CD4-positive, alpha-beta T cell treated with Interferon gamma for 1 hour (primary cell): ENCODE measurements at places on chromosomes 11 and 22.

DNA sequence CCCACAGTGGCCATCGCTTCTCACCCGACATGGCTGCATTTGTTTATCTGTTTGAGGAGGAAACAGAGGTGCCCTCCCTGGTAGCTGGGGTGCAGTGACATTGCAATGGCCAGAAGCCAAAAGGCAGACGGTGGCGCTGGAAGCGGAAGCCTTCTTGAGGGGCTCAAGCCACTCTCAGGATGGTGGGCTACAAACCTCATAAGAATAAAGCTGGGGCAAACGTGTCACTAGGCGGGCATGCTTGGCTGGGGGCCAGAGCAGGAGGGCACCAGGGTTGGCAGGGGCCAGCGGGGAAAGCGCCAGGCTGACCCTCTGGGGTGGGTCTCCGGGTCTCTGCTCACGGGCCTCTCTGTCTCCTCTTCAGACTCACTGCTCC is 12.6 kb downstream of the TNNT3 start:
- DNase-seq: no peak

- DNase-seq: no peak
Observed at GRCh38 chr11:5967708-5968107, 586 bp downstream of the OR56A5 start.

GRCh38 chr11:105611572-105612441 is 1.9 kb downstream of the GRIA4 start:
- DNase-seq: no peak

DNA sequence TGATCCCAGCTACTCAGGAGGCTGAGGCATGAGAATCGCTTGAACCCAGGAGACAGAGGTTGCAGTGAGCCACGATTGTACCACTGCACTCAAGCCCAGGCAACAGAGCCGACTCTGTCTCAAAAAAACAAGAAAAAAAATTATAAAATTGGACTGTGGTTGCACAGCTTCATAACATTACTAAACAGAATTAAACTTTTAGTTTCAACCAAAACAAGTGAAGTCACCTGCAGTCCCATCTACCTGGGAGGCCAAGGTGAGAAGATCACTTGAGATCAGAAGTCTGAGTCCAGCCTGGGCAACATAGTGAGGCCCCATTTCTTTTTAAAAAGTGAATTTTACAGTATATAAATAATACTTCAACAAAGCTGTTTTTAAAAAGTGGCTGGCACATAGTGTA is 47.8 kb upstream of the CD5 start:
- no peak for DNase-seq

GRCh38 chr11:116857316-116857715 is 19.9 kb upstream of the APOA1 start:
- DNase-seq: no peak

DNA sequence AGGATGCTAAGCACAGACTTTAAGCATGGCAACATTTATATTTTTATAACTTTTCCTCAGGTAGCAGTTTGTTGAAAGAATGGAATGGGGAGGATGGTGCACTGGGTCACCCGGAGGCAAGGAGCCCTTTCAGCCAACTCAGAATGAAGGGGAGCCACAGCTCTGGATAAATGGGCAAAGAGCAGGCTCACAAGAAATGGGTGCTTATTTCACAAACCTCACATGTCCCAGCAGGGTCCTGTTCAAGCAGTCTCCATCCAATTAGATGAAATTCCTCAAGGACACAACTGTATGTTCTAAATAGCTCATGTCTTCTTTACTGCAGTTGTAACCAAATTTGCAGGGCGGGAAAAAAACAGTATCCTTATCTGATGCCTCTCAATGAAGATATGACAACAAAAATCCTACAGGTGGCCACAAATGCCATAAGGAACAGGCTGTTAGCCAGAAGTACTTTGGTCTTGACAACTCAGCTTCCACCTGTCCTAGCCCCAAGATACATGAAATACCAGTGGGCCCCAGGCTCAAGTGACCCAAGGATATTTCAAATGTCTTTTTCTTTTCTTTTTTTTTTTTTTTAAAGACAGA is 48.2 kb downstream of the MAPK1 start:
- DNase-seq: no peak

DNA sequence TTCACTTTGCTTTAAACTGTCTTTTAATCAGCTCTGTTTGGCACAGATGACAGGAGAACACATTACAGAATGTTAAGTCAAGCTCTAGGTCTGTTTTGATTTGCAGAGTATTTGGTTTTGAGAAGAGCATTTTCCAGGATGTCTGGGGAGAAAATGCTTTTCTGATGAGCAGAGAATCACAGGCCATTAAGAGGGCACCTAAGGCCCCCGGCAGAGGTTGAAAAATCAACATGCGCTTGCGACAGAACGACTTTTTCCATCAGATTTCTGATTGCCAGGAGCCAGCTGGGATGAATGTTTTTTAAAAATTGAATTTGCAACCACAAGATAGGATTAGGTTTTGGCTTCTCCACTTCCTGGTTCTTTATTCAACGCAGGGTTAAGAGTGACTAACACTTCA is 304.5 kb downstream of the JRKL start:
- no peak for DNase-seq

- no peak for DNase-seq
Observed at GRCh38 chr11:117221775-117222517, 9.9 kb downstream of the PCSK7 start.

GRCh38 chr11:44398266-44399030 is 88.5 kb upstream of the ALX4 start:
- DNase-seq: no peak

DNA sequence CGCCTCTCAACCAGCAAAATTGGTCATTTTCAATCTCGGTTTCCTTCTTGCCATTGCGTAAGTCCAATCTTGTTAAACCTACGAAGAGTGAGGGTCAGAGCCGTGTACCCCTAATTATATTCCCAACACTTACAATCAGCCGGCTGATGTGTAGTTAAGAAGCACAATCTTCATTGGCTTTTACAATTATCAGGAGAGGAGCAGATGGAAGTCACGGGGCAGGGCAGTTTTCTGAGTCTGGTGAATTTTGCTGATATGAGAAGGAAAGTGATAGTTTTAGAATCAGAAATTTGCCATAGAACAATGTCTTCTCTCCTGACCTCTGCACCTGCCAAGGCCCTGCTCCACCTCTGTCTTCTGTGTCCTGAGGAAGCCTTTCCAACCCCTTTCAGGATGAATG is 35.0 kb upstream of the ATXN10 start:
- no peak for DNase-seq

- DNase-seq: no peak
Observed at GRCh38 chr11:75583718-75584658, 21.9 kb downstream of the SERPINH1 start.
